Cortex of kidney (tissue), 1 donor: ENCODE measurements at places on chromosomes 5 and 9.

DNA sequence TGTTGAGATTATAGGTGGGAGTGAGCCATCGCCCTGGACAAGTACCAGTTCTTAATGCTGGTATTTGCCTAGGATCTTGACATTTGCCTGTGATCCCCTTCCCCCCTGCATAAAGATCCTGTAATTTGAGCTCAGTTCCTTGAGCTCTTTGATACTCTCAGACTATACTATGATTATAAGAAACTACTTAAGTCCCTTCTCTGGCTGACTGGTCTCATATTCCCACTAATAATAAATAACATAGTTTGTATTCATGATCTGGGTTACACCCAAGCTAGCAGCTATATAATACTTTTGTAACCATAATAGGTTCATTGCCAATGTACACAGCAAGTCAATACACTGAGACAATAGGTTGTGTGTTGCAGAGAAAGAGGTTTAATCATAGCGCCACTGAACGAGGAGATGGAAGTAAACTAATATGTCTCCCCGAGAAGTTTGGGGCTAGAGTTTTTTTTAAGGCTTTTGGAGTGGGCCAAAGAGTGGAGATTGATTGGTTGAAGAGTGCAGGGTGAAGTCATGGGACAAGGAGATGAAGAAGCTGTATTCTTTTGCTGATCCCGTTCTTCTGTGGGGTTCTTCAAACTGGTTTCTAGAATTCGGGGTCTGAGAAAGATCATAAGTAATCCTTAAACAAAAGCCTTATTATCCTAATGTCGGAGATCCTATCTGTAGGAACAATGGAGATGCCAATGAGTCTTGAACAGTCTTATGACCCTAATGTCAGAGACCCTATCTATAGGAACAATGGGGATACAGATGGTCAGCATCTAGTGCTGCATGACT, 20.7 kb upstream of the SHOC1 start:
- DNase-seq = no peak

DNA sequence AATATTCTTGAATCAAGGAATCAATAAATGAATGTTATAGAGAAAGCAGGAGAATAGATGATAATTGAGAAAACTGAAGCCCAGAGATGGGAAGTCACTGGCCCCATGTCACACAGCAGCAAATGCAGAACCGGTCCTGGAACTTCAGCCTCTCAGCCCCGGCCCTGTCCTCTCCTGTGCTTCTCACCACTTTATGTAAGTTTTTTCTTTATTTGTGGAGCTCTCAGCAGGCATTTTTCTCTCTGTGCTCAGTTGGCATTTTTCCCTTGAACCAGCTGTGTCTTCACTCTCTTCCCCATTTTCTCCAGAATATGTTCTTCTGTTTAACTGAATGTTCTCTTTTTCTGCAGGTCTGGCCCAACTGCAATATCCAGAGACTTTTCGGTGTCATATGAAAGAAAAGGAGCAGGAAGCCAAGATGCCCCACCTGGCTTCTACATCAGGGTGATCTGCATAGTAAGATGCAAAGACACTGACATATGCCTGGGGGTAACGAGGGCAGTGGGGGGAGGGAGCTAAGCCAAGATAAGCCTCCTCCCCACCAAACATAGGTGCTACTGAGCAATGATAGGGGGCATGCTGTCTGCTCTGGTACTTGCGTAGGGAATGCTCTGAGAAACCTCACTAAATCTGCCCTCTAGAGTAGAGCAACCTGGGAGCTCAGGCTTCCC, 12.8 kb upstream of the LCP2 start:
- DNase-seq = no peak

GRCh38 chr9:78677326-78677725, 380.4 kb downstream of the PSAT1 start:
- no peak for DNase-seq

DNA sequence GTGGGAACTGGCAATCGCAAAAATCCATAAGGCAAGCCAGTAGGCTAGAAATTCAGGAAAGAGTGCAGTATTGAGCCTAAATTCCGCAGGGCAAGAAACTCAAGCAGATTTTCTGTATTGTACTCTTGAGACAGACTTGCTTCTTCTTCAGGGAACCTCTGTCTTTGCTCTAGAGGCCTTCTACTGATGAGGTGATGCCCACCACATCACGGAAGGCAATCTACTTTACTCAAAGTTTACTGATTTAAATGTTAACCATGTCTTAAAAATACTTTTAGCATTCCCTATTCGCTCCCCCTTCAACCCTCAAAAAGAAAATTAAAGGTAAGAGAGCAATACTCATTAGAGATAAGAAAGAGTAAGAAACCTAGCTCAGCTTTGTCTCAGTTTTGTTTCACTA, 11.3 kb downstream of the IL7R start:
- no peak for DNase-seq

DNA sequence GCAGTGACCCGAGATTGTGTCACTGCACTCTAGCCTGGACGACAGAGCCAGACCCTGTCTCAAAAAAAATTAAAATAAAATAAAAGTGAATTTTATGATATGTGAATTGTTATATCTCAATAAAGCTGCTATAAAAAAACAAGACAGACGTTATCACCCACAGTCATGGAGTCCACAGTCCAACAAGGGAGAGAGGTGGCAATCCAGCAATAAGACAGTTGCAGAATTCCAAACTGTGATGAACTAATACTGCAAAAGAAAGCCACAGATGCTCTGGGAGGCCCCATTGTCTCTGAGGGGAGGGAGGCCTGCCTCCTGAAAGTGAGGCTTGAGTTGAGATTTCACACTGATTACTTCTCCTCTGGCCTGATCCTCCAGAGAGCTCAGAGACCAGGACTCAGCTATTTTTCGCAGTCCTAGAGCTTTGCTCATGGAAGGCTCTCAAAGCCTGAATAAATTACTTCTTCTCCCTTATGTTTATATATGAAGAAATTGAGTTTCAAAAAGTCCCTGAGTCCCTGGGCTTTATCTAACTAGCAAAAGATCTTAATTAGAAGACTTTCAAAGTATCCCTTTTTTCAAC, 28.0 kb downstream of the CCNJL start:
- DNase-seq = no peak

- DNase-seq = no peak
Measured at GRCh38 chr9:85248514-85249312, 493.0 kb downstream of the AGTPBP1 start.

GRCh38 chr5:1103505-1104326, 8.1 kb downstream of the SLC12A7 start:
- peak; percentile 33 for DNase-seq

- no peak for DNase-seq
Measured at GRCh38 chr5:114744406-114744805, 382.5 kb downstream of the KCNN2 start.

GRCh38 chr9:28976684-28977083, 1403.4 kb upstream of the C9orf72 start:
- DNase-seq = no peak

DNA sequence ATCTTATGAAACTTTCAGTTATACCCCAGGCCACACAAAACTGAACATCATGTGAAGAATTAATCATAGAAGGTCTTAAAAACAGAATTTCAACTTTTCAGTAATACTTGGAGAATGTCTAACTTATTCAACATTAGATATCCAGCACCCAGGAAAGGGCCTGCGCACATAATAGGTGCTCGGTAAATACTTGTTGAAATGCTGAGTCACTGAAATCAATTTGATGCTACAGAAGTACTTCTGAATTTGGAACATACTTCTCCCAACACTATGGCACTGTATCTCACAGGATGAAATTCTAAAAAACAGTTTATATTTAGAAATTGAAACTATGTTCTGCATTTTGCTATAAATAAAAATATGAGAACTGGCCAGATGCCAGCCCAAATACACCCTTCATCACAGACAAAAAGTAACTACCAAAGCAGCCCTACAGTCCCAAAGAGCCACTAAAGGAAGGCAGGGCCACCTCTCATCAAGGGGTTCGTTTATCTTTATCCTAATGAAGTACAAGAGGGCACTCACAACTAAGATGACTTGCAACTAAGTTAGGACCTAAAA, 26.5 kb downstream of the MRPS27 start:
- DNase-seq = no peak

DNA sequence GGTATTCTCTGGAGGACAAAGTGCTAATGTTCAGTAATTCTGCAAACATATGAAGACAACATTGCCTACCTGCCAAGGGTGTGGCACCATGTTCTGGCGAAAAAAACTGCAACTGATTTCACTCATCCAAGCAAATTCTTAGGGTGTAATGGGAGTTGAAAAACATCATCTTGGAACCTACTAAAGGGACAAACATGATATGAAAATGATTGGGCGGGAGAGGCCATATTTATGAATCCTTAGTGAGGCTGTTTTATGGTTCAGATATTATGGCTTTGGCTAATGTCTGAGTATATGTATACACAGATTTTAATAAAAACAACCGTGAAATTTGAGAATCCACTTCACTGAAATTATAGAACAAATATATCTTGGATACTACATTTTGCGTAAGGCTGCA, 225.7 kb downstream of the ARL15 start:
- no peak for DNase-seq

GRCh38 chr5:95686651-95687050, 3.9 kb upstream of the SPATA9 start:
- DNase-seq = no peak

DNA sequence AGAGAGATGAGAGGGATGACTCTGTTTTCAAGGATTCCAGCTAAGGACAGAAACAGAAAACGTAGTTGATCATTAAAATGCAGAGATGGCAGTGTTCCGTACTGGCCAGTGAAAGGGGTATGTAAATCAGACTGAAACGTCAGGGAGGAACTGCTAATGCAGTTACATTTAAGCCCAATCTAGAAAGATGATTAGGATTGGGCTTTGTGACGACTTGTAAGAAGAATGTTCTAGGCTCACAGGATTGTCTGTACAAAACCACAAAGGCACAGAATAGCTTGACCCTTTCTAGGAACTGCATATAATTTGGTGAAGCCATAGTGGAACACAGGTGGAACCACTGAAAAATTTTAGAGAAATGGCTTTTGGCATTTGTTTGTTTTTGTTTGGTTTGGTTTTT, 55.6 kb upstream of the TESK1 start:
- no peak for DNase-seq

GRCh38 chr9:27394826-27395201, 97.9 kb upstream of the EQTN start:
- no peak for DNase-seq

DNA sequence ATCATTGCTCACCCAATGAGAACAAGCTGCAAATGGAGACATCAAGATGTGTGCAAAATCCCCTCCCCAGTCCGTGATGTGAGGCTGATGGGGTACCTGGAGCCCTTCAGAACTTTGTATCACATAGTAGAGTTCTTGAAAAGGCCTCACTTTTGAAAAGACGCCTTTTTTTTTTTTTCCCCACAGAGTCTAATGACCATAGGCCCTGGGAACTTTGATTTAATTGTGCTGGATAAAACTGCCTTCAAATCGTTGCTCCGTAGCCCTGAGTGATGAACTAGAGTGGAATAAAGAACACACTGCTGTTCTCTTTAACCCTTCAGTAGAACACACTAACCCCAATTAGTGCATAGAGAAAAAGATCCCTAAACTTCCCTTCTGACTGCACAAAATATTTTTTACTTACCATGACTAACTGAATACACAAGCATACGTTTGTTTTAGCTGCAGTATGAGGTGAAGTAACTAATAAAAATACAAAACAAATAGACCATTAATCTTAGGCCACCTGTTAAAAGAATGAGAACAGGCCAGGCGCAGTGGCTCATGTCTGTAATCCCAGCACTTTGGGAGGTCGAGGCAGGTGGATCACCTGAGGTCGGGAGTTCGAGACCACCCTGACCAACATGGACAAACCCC, 15.1 kb downstream of the PSAT1 start:
- DNase-seq = no peak

GRCh38 chr5:82862711-82863110, 214.5 kb downstream of the TMEM167A start:
- DNase-seq = no peak

- no peak for DNase-seq
Measured at GRCh38 chr9:78122631-78123030, 91.0 kb upstream of the GNAQ start.

- DNase-seq = no peak
Measured at GRCh38 chr5:140690376-140690932, 716 bp downstream of the HARS1 start.

DNA sequence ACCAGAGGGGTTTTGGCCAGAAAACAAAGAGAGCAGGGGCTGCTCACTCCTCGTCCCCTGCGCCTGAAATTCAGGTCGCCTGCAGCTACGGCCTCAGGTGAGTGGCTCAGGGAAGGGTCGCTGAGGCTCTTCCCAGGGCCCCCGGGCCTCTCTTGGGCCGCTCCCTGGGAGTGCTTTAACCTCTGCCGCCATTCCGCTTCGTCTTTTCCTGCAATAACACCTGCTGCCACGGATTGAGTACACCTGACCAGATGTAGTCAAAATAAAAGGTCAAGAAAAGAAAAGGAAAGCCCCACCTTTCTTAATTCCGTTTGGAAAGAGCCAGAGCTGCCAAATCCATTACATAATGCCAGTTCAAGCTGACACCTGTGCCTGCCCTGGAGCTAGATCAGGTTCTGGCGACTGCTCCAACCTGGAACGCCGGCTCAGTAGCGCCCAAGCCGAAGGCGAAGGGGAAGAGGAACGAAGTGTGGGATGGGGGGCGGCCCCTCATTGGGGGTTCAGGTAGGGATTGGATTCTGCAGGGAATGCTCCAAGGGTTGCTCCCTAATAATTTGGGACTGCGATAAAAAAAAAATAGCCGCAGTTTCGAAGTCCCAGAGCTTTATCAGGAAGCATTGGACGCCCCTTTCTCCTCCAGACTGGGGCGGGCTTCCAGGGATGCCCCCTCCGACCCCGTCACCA, 193.9 kb downstream of the MEF2C start:
- DNase-seq = no peak

GRCh38 chr5:87132696-87133095, 135.0 kb upstream of the RASA1 start:
- no peak for DNase-seq
